ENCODE measurements at places on chromosomes 13 and 19.

DNA sequence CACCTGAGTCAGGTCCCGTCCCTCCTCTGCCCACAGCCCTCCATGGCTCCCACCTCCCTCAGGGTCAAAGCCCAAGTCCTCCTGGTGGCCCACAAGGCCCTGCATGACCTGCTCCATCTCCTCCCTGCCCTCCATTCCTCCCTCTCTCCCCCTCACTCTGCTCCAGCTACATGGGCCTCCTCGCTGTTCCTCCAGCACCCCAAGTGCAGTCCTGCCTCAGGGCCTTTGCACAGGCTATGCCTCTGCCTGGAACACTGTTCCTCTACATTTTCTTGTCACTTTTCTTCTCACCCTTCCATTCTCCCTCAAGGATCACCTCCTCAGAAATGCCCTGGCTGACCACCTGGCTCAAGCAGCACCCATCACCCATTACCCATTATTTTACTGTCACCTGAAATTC lies 41.5 kb downstream of the PTPRS start:
- DNase-seq: no peak

- DNase-seq: no peak
Observed at GRCh38 chr19:12137221-12137940, 2.8 kb downstream of the ZNF20 start.

- DNase-seq: no peak
Observed at GRCh38 chr13:28380319-28380718, 114.6 kb downstream of the FLT1 start.

- DNase-seq: no peak
Observed at GRCh38 chr13:20190481-20191310, 2.0 kb downstream of the GJB2 start.

GRCh38 chr19:32308431-32309077 lies 36.9 kb upstream of the ZNF507 start:
- DNase-seq: no peak

GRCh38 chr13:41942462-41943094 lies 18.3 kb downstream of the VWA8 start:
- no peak for DNase-seq

DNA sequence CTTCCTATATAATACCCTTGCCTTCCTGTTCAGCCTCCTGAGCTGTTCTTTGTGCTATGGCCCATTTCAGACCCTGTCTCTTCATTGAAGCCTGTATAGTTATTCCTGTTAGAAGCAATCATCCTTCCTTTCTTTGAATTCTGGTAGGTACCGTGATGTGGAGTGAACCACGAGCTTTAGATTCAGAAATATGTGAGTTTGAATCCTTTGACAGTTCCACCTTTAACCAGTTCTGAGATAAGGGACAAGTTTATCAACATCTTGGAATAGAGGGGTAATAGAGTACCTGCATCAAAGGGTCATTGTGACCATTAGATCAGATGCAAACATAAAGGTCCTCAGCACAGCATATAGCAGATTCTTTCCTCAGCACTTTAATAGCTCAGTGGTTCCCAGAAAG lies 12.3 kb upstream of the CXCL17 start:
- DNase-seq: no peak

DNA sequence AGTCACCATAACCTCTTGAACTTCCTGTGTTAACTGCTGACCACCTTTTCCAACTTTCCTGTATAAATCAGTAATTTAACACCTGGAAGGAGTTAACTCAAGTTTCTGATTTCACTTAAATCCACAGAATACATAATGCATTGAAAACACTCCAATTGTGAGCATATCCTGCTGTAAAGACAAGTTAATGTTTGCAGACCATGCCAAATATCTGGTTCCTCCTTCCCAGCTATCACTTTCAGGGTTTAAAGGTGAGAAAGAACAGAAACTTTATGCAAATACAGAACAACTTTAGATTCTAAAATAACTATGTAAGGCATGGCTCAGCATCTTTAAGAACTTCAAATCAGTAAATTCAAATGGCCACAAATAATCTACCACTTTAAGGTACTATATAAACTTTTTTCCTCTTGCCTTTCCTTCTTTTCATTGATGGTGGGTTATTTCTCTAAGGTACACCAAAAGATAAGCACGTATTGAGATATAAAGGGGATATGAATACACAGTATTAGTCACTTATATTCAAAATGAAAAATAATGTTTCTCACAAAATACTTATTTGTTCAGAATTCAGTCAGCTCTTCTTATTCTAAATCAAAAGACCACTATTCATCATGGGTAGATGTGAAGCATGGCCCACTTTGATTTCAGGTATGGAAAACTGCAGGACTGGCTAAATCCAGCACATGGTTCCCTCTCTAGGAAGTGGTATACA lies 6.6 kb upstream of the TPTE2 start:
- no peak for DNase-seq

- DNase-seq: no peak
Observed at GRCh38 chr19:49151267-49152118, 3.7 kb downstream of the HRC start.

DNA sequence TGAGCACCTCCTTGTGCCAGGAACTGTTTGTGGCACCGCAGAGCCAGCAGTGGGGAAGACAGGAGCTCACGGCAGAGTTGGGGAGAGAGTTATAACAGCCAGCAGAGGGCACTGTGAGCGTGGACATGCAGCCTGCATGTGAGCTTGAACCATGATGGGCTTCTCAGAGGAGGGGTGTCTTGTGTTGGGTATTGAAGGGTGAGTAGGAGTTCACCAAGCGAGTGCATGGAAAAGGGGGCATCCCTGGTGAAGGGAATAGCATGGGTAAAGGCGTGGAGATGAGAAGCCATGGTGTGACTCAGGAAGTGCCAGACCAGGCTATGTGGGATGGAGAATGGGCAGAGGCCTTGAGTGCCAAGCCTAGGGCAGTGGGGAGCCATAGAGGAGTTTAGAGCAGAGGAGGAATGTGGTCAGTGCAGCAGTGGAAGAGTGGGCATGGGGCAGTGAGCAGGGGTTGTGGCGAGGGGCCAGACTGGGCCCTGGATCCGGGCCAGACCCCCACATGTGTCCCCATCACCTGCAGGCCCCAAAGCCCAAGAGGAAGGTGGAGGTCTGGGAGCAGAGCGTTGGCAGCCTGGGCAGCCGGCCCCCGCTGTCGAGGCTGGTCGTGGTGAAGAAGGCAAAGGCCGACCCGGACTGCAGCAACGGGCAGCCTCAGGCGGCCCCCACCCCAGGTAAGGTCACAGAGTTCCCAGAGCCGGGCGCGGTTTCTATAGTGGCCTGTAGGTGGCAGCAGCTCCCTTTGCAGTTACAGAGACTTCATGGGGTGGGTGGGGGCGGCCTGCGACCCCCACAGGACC lies 11.8 kb upstream of the SHD start:
- peak; percentile 48 for DNase-seq

- DNase-seq: no peak
Observed at GRCh38 chr13:107139006-107139405, 571.1 kb upstream of the ARGLU1 start.

- DNase-seq: no peak
Observed at GRCh38 chr13:92514420-92515125, 712.0 kb upstream of the GPC6 start.

- DNase-seq: no peak
Observed at GRCh38 chr19:19409631-19410030, 4.2 kb downstream of the GATAD2A start.

- DNase-seq: no peak
Observed at GRCh38 chr19:35436477-35437405, 11.3 kb upstream of the FFAR2 start.

DNA sequence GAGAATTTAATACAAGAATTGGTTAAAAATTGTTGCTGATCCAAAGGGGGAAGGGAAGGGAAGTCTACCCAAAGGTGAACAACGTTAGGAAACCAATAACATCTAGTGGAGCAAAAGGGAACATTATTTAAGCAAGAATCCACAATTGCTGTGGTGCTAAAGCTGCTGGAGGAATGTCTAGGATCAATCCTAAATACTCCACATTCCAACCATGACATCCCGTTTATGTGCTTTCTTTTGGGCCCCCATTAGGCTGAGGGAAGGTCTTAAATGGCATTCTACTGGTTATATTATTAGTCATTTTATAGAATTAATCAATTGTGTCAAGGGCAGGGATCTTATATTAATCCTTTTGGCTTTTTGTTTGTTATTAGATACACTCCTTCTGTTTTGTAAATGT lies 39.9 kb upstream of the VWA8 start:
- DNase-seq: no peak

GRCh38 chr19:49851456-49852259 lies 699 bp downstream of the PTOV1 start:
- no peak for DNase-seq

DNA sequence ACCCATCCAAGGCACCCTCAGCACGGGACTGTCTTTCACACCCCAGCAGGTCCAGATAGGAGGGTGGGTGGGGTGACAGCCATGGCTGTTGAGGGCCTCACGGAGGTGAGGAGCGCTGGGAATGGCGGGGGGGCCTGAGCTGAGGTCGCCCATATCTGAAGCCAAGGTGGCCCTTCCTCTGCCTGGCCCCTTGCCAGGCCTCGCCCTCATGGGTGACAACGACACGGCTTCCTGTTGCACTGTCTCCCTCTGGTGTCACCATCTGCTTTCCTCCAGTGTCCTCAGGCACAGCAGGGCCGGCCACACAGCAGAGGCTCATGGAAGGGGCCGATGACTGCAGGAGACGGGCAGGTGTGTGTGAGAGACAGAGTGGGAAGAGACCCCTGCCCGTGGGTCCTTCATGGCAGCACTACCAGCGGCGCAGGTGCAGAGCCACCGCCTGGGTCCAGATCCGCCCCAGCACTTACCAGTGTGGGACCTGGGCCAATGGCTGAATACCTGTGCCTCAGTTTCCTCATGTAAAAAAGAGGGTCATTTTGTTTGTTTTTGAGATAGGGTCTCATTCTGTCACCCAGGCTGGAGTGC lies 8.1 kb upstream of the NKPD1 start:
- DNase-seq: no peak

DNA sequence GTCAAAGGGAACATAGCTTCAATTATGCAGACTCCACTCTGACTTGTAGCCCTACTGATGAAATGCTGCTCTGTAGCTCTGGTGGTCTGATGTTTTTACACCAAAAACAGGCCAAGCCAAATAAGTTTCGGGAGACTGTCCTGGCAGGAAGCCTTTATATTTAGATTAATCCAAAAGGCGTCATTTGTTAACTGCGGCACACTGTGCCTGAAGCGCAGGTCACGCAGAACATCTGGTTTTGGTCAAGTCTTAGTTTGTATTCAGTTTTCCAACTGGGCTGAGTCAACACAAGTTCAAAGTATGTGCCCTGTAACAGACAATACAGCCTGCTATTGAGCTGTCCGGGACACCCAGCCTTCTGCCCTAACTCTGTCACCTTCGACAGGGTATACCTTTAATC lies 154.6 kb upstream of the IPO5 start:
- DNase-seq: no peak

Data from activated CD4-positive, alpha-beta T cell treated with anti-CD3 and anti-CD28 coated beads for 1 hour (primary cell).